ENCODE measurements at places on chromosomes 3 and 15. TPM values are rescaled to one million over a fixed set of nuclear protein-coding genes. Genes with fewer than 3 reads are reported as not detected.

The EBLN2 gene
- total RNA-seq: 1.2 TPM

The A4GNT gene
- not detected for total RNA-seq

The THOC7 gene
- 65.3 TPM for total RNA-seq

The RHOA gene
- 605 TPM for total RNA-seq

The DUOX1 gene
- total RNA-seq: not detected

All from epithelial cell of alveolus of lung (primary cell).